NCI-H526 (cell line): ENCODE measurements at places on chromosomes 16 and 17.
A peak's percentile ranks its signal among the peaks of the same experiment; 100 is the strongest.

GRCh38 chr16:85650135-85650843 lies 37.2 kb downstream of the GSE1 start:
- no peak for DNase-seq

- DNase-seq, result peak; percentile 71
These were observed 1.7 kb downstream of the KANSL1 start for GRCh38 chr17:46191322-46192188.

GRCh38 chr16:11257131-11257938 lies 1.3 kb upstream of the SOCS1 start:
- DNase-seq, result peak; percentile 91

- no peak for DNase-seq
These were observed 218.3 kb downstream of the SOX9 start for GRCh38 chr17:72338847-72339790.

DNA sequence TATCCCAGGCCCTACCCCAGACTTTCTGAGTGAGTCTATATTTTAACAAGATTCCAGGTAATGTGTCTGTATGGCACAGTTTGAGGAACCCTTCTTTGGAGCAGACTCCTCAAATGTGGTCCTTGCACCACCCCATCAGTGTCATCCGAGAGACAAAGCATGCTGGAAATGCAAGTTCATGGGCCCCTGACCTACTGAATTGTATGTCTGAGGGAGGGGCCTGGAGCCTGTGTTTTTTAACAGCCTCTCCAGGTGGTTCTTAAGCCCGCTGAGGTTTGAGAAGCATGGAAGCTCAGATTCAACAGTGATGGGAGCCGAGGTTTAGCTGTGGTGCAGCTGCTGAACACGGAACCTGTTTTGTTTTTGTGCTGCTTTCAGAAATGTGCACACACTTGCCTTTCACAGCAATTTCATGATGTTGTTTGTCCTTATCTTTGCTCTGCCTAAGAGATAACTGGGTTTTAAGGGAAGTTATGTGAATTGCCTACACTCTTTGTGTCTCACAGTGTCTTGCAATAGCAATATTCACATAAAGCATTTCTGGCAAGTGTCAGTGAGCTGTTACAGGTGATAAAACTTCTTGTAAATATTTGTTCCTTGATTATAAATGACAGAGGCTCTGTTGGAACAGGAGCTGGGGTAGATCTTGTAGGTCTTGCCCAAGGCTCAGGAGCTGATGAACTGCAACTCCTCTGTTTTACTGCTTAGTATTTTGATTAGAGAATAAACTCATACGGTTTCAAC lies 32.0 kb upstream of the IL34 start:
- no peak for DNase-seq

DNA sequence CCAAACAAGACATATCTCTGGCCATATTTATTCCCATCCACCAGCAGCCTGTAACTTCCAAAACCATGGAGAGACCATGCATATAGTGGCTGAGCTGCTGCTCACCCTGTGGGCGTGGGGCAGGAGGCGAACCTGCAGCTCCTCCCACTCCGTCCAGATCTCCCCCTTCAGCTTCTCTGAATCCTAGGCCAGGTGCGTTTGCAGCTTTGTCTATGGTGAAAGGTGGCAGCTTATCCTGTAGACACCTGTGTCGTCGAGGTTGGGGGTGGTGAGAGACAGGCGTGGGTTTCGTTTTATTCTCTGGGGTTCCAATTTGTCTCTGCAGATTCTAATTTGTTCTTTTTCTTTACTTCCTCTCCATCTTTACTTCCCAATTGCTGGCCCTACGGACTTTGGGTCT lies 9.7 kb upstream of the ANKS4B start:
- DNase-seq, result peak; percentile 85

DNA sequence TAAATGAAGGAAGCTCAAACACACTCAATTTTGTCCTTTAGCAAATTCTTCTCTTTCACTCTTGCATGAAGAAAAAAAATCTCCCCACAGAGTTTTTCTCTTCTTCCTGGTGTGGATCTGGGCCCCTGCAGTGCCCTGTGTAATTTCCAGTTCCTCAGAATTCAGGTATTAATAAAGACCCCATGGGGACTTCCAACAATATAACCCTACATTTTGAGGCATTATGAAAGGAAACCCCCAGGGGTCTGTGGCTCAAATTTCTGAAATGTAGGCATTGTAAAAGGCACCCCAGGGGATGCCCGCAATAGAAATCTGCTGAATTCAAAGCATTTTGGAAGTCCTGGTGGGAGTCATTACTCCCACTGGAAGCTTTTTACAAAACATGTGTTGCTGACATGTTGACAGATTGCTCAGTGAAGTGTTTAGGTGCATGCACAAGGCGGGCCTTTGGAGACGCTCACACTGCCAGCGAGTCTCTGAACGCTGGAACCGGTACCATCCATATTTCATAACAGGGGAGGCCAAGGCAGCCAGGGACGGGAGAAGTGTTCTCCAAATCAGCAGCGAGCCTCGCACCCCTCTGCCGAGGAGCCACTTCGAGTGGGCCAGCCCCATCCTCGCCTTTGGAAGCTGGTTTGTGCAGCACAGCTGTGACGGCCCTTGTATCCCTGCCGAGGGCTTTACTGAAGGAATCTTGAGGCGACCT lies 154.0 kb downstream of the ZNF423 start:
- no peak for DNase-seq

- peak; percentile 41 for DNase-seq
These were observed 512 bp downstream of the AKAP1 start for GRCh38 chr17:57085448-57086068.

DNA sequence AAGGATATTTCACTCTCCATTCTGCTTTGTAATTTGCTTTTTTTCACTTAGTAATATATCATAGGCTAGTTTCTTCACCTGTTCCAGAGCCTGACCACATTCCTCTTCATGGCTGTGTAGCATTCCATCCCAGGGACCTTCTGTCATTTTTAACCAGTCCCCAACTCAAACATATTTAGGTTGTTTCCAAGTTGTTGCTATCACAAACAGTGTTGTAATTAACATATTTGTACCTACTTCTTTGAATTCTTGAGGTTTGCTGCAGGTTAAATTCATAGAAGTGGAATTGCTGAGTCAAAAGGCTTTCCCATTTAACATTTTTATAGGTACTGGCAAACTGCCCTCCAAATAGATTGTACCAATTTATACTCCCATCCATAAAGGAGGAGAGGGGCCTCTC lies 65.1 kb upstream of the MED9 start:
- DNase-seq, result no peak

- no peak for DNase-seq
These were observed 512 bp downstream of the PMM2 start for GRCh38 chr16:8798174-8798527.

- DNase-seq, result no peak
These were observed 156.9 kb downstream of the CDH8 start for GRCh38 chr16:61879306-61879705.

GRCh38 chr17:49045376-49045775 lies 48.2 kb downstream of the IGF2BP1 start:
- DNase-seq, result no peak
